ENCODE measurements at places on chromosomes 7 and 10.

GRCh38 chr10:86956195-86956847 is 1.1 kb downstream of the MMRN2 start:
- no peak for DNase-seq

DNA sequence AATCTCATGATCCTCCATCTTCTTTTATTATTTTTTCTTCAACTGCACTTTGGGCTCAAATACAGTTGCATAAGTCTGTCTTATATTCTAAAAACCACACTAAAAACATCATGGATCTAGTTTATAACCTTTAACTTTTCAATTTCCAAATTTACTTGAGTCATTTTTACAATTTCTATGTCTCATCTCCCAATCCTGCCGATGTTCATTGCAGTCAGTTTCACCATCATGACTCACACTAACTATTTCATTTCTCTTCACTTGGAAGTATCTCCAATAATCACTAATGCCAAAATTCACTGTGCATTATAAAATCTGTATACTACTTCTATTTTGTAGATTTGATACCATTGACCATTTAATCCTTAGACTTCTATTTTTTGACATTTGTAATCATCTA is 806.9 kb upstream of the SORCS1 start:
- no peak for DNase-seq

DNA sequence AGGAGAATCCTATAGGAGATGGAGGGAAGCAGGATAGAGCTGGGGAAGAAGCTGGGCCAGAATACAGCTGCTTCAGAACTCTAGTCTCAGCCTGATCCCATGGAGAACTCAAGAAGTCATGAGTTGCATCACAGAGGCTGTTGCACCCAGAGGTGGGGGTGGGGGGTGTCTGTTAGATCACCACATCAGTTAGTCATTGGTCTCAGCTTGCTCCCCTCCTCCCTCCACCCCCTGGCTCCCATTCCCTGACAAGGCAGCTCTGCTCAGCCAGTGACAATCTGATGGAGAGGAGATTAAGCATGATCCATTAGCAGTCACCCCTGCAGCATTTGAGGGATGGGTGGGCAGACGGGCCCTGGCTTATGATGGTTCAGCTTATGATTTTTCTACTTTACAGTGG is 58.4 kb upstream of the FGL2 start:
- DNase-seq = no peak

- no peak for DNase-seq
Observed at GRCh38 chr10:126501828-126502227, 113.6 kb upstream of the ADAM12 start.
